ENCODE measurements at places on chromosomes 2 and 18.

GRCh38 chr2:95231723-95232122 lies 24.4 kb downstream of the ZNF892 start:
- DNase-seq: no peak

DNA sequence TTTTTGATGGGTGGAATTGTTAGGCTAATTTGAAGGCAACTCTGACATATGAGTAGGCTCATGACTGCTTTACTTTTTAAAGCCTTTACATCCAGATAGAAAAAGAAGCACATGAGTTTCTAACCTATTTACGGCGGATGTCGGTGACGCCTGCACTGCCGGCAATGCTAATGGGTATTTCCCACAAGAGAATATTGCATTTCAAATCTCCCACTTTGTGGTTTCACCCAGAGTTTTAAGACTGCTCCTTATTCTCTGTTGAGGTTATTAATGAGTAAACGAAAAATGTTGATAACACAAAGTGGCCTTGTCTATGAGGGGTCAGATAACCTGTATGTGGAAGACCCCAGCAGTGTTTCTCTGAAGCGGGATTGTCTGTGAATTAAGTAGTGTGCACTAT lies 14.0 kb downstream of the CCDC85A start:
- no peak for DNase-seq

DNA sequence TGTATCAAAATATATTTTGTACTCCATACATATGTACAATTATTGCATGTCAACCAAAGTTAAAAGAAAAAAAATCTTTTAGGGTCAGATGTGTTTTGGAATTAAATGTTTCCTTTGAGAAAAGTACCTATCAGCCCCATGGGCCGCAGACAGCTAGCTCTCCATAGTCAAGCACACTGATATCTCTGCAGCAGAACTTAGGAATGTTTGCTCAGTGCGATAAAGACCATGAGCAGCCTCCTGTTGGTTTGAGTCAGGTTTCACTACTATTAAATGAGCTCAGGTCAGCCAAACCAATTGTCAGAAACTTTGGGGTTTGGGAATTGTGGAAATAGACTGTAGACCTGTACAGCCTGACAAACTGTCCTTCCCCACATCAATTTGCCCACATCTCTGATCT lies 33.7 kb downstream of the LCT start:
- DNase-seq: no peak

GRCh38 chr18:40314199-40314598 lies 1640.8 kb upstream of the PIK3C3 start:
- no peak for DNase-seq

DNA sequence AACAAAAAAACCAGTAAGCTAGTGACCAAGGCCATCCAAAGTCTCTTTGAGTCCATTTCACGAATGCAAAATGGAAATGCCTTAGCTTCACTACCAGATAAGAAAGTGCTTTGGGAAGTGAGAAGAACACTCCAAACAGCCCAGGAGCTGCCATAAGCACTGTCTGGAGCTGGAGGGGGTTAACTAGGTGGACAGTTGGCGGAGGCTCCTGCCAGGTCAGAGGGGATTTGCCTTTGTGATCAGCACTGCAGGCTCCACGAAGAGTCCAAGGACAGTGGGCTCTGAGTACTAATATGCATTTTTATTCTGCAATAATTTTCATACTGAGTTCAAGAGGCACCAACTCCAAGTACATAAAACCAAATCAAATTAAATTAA lies 233.3 kb upstream of the SMAD2 start:
- no peak for DNase-seq

DNA sequence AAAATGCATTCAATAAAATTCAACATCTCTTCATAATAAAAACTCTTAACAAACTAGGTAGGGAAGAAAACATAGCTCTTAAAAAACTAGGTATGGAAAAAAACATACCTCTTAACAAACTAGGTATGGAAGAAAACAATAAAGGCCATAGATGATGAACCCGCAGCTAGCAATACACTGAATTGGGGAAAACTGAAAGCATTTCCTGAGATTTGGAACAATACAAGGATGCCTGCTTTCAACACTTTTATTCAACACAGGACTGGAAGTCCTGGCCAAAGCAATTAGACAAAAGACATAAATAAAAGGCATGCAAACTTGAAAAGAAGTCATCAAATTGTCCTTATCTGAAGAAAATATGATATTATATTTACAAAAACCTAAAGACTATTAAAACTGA lies 67.8 kb downstream of the NCKAP1 start:
- no peak for DNase-seq

DNA sequence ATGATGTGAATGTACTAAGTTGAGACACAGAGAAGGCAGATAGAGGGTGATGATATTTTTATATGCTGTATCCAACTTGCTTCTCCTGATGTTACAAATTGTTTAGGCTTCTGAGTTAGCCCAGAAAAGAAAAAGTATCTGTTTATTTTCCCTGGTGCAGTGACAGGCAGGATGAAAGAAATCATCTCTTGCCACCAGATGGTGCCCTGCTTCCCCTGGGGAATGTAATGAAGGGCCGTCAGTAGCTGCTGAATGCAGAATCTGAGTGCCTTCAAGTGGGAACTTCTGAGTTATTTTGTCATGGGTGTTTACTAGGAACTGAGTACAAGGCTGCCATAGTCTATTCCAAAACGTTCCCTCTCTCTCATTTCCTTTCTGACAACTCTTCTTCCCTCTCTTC lies 525.6 kb downstream of the MBD2 start:
- no peak for DNase-seq

DNA sequence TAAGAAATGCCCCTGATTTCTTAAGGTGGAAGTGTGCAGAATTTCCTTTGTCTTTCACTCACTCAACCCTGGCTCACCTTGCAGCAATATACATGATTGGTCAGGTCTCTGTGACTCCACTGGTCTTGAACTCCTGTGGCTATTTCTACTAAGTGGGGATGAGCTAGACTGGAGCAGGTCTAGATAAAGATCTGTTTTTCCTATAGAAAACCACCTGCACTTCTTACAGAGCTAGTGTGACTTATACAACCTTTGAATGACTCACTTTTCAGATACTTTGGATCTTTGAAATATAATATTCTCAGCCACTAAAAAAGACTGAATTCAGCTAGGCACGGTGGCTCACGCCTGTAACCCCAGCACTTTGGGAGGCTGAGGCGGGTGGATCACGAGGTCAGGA lies 98.5 kb upstream of the KCTD1 start:
- DNase-seq: no peak

GRCh38 chr2:23506531-23507266 lies 121.7 kb downstream of the KLHL29 start:
- DNase-seq: no peak

DNA sequence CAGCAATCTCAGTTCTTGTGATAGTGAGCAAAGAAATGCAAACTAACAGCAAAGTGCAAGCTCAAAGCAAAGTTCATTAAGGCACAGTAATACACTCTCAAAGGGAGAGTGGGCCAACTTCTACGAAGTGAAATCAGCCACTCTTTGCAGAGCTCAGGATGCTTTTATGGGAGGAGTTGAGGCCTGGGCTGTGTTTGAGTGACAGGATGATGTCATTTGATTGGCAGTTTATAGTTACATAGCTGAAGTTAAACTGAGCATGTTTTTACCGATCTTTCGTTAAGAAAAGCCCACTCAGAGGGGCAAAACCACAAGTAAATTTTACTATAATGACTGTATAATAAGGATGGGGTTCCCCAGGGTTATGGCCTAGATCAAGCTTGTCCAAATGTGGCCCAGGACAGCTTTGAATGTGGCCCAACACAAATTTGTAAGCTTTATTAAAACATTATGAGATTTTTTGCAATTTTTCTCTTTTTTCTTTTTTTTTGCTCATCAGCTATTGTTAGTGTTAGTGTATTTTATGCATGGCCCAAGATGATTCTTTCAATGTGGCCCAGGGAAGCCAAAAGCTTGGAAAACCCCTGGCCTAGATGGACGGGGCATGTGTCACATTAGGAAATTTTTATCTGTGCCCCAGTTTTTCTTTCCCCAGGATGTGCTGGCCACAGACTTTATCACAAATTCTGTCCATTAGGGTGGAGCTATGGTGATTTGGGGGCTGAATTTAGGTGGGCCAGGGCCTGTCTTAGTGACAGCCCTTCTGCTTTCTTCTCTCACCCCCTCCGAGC lies 8.3 kb upstream of the DNAH7 start:
- no peak for DNase-seq

DNA sequence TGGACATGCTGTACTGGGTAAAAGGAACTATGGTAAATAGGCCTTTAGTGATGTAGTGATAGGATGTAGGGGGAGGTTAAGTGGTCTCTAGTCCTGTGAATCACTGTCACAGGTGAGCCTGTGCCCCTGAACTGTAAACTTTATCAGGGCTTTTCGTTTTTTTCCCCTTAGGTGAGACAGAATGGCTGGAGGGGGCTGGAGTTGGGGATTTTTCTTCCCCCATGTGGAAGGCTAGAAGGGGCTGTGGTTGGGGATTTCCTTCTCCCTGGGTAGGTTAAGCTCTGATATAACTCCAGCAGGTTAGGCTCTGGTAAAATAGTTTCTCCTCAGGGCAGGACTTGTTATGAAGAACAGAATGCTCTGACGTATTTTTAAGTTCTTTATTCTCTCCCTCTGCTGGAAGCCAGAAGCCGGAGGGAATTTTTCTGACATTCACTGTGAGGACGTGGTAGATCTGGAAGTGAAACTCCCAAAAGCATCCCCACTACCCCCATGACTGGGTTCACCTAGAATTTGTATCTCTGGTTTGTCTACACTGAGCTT lies 28.5 kb downstream of the PIKFYVE start:
- DNase-seq: no peak

DNA sequence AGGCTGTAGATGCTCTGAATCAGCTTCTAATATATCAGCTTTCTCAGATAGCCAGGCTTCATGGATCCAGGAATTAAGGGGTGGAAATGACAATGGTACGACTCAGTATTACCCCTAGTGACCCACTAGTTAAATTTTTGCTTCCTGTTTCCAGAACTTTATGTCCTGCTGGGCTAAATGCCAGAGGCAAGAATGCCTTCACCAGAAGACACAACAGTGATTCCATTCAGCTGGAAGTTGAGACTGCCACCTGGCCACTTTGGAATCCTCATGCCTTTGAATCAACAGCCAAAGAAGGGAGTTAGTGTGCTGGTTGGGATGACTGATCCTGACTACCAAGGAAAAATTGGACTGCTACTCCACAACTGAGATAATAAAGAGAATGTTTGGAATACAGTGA lies 239.1 kb downstream of the ASXL3 start:
- DNase-seq: no peak

- no peak for DNase-seq
Observed at GRCh38 chr2:235054919-235055318, 103.1 kb downstream of the SH3BP4 start.

DNA sequence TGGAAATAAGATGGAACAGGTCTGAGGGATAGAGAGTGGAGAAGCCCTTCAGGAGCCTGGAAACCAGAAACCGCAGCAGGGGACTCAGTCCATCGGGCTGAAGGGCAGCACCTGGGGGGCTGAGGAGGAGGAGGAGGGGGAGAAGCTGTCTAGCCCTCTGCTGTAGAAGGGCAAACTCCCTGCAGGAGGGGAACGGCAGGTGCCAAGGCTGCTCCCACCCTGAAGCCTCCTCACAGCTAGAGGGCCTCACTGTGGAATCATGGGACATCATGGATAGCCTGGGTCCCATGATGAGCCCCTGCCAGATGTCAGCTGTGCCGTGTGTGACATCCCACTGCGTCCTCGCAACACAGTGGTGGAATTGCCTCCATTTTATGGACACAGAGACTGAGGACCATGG lies 435 bp downstream of the MYO7B start:
- no peak for DNase-seq

- no peak for DNase-seq
Observed at GRCh38 chr18:14086458-14087231, 45.6 kb downstream of the ZNF519 start.

GRCh38 chr2:185780890-185781289 lies 42.3 kb downstream of the FSIP2 start:
- DNase-seq: no peak

GRCh38 chr2:11532416-11533055 lies 1.3 kb upstream of the GREB1 start:
- DNase-seq: no peak

- DNase-seq: no peak
Observed at GRCh38 chr2:29343830-29344229, 228.6 kb downstream of the CLIP4 start.

- DNase-seq: no peak
Observed at GRCh38 chr18:2111456-2111855, 459.8 kb downstream of the METTL4 start.

DNA sequence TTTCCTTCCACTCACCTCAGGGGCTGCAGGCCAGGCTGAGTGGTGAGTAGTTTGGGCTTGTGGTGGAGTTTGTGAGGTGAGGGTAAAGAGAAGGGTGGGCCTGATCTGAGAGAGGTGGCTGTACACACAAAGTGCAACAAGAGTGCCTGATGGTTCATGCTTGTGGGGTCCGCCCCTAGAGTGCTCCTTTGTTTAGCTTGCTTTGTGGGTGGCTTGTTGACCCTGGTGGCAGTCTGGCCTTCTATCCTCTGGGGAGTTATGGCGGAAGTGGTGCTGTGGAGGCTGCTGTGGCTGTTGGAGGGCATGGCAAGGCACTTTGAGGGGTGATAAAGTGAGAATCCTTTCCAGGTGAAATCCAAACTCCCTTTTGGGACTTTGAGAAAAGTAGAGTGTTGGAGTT lies 10.6 kb downstream of the UBE2F start:
- no peak for DNase-seq

DNA sequence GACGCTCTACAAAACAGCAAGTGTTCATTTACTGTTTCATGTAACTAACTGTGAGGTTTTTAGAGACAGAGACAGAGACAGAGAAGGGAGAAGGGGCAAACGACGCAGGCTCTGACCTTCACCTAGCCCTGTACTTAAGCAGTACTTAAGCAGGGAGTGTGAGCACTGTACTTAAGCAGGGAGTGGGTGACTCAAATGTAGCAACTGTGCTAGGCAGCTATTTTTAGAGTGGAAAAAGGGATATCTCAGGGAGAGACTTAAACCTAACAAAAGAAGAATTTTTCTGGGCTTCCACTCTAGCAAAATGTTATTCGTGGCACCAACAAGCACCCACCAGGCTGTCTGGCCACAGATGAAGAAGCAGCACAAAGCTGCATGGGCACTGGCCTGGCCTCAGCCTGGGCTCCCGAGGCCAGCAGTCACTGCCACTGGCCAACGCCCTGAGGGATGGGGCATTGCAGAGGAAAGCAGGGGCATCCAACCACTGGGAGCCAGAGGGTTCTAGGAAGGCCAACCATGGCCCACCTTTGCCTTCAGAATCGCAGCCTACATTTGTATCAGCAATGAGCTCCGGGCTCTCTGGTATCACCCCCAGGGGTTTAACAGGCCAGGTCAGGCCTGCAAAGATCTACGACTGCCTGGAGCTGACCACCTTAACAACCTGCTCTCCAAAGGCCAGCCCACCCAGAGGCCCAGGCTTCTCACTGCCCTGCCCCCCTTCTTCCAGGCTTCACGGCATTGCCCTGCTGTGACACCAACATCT lies 154.3 kb downstream of the TTC32 start:
- DNase-seq: no peak

GRCh38 chr2:214066862-214067261 lies 344.0 kb upstream of the VWC2L start:
- DNase-seq: no peak

Measured in activated CD8-positive, alpha-beta memory T cell treated with anti-CD3 and anti-CD28 coated beads, Interleukin-2, amount 50 U/mL, for 4 hours (primary cell).